ENCODE measurements at places on chromosomes 5 and 9.

DNA sequence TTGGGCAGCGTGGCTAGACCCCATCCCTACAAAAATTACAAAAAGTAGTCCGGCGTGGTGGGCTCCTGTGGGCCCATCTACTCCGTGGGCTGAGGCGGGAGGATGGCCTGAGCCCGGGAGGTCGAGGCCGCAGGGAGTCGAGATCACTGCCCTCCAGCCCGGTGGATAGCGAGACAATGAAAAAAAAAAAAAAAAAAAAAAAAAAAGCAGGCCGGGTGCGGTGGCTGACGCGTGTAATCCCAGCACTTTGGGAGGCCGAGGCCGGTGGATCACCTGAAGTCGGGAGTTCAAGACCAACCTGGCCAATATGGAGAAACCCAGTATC, 110.5 kb upstream of the LPCAT1 start:
- DNase-seq = no peak

- DNase-seq = no peak
These were observed 3.3 kb downstream of the PRELID1 start for GRCh38 chr5:177306674-177307543.

GRCh38 chr9:124840300-124840833, 12.9 kb upstream of the WDR38 start:
- peak; percentile 40 for DNase-seq

DNA sequence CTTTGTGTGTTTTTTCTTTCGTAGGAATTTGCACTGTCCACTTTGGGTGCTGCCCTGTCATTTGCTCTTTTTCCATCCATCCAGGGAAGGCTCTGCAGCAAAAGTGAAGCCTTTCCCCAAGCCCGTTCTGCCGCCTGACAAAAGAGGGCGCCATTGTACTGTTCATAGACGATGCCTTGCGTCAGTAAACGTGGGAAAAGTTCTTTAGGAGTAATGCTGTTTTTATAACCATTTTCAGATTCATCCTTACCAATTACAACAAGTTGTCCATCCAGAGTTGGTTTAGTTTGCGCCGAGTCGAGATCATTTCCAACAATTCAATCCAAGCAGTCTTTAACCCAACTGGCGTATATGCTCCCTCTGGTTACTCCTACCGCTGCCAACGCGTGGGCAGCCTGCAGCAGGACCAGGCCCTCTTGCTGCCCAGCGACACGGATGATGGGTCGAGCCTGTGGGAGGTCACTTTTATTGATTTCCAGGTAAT, 34.3 kb upstream of the RPS23 start:
- DNase-seq = peak; percentile 68

GRCh38 chr9:137439158-137439714, 1.9 kb downstream of the ENTPD8 start:
- no peak for DNase-seq

DNA sequence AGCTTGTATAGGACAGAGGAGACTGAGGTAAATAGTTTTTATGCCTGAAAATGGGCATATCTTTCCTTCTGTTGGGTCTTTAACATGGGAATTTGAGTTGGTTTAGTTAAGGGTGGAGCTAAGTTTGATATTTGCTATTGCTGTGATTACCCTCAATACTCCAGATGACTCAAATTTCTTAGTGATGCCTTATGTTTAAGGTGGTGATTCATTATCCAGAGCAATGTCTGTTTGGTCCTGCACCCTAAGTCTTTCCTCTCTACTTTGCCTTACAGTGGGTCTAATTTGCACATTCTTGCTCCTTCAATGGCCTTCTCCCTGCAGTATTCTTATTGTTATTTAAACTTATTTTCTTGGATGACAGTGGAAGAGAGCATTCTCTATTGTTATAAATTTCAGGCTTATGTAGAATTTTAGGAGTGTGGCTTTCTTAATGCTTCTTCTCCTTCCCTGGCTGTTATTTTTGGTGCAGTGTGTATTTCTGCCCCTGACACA, 312.9 kb upstream of the RPS23 start:
- no peak for DNase-seq

GRCh38 chr5:159471904-159472303, 141.6 kb upstream of the IL12B start:
- DNase-seq = no peak

DNA sequence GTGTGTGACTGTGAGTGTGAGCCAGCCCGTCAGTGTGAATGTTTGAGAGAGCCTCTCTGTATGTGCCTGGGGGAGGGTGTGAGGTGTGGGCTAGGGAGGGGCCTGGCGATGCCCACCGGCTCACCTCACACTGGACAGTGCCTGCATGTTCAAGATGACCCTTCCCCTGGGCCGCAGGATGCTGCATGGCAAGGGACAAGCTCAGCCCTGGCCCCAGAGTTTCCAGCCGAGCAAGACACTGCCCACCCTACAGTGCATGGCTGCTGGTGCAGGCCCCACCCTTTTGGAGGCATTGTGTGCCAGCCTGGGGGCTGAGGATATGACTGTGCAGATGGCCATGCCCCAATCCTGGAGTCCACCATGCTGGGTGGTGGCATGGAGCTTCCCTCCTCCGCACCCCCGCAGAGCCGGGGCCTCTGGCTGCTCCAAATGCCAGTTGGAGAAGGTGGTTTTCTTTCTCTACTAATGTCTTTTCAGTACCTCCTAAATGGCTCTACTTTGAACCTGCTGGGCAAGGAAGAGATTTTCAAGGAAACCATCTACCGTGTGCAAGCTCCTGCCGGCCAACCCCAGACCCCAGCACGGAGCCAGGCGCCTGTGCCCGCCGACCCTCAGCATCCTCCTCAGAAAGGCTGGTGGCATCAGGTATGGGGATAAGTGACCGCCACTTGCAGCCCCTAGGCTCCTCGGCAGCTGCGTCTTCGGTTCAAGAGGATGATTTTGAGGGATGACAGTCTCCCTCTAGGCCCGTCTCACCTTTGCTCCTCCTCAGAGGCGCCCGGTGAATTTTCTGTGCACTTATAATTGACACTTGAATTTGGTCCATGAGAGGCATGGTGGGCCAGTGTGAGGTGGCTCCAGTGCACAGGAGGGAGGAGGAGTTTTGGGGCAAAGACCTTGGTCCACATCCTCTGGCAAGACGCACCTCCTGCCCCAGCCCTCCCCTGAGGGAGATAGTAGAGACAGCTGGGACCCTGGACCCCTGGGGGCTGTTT, 27.7 kb downstream of the FGD3 start:
- no peak for DNase-seq

DNA sequence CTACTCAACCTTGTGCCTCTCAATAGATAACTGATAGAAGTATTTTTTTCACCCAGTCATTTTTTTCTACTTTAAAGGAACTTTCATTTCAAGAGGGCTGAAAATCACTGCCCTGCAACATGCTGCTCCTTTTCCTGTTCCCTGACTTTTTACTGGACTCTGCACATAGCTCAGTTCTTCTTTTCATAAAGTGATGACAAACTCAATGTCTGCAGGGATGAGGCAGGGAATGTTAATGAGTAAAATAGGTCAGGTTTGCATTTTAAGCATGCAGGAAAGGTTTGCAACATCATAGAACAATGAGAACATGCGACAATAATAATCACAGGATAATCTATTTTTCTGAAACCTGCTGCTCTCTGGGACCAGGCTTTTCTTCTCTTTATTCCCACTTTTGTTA, 172.2 kb upstream of the SGCD start:
- DNase-seq = no peak

GRCh38 chr5:96896806-96897205, 20.5 kb downstream of the ERAP2 start:
- no peak for DNase-seq

DNA sequence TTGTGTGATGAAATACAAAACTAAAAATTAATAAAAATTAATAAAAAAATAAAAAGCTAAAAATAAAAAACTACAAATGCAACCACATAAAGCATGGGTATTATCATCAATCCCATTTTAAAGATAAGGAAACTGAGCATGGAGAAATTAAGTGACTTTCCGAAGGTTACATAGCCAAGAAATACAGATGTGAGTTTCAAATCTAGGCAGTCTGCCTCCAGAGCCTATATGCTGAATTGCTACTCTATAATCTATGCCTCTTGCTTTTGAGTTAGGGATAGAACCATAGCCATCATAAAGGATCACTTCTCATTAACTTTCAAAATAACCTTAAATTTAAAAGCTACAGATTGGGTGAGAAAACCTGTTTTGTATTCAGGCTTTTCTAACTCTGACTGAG, 18.8 kb upstream of the ERAP2 start:
- no peak for DNase-seq

- DNase-seq = no peak
These were observed 234.1 kb downstream of the ADAMTS6 start for GRCh38 chr5:65247594-65247993.

- no peak for DNase-seq
These were observed 24.6 kb downstream of the APC start for GRCh38 chr5:112762113-112762810.

GRCh38 chr5:6328173-6328572, 50.2 kb downstream of the MED10 start:
- peak; percentile 9 for DNase-seq

GRCh38 chr5:176627582-176627981, 2.8 kb downstream of the SNCB start:
- no peak for DNase-seq

- peak; percentile 41 for DNase-seq
These were observed at the start of gene GAS1 for GRCh38 chr9:86947146-86948073. TSS of gene GAS1 (minus strand) at chr9:86947506. CDS start at chr9:86946779, 727 bp downstream.

DNA sequence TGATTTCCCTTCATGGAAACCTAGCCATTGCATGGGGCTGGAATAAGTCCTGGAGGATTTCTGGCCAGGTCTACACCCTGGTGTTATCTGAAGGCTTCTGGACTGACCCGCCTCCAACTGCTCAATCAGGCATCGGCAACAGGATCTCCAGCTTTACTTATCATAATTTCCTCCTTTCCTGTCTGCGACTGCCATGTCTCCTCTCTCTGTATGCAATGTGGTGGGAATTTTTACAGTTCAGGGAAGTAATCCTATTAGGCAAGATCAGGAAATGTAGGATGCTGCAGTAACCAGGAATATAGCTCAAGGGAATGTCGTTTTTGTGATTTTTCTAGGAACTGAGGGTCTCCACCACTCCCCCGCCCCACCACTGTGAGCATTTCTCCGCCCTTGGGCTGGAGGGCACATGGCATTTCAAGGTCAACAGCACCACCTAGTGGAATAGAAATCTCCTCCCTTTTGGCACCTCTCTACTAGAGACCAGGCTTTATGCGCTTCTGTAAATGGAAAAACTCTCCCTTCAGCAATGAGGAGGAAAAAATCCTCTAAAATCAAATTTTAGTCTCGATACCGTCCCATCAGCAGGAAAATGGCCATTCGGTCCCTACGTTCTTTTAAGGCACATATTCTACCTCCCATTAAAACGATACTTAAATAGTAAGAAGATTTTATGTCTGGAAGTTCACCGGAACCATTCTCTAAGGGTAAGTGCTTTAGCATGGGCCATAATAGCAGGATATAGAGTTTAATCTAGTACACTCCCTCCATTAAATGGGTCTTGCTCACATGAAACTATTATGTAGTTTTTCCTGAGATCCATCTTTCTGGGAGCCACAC, 93.0 kb downstream of the YTHDC2 start:
- peak; percentile 53 for DNase-seq

DNA sequence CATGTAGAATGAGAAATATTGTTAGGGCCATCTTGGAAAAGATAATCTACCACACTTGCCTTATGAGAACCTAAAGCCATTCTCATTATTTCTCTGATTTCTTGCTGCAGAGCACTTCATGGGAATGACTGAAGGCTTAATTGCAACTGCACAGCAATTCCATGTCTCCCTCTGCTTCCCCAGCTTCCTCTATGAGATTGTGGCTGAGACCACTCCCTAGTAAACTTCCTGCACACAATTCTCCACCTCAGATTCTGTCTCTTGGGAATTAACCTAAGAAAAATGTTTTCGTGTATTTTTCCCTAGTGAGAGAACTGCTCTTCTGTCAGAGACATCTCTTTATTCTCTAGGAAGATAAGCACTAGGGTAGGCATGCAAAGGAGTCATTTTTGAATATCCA, 55.6 kb upstream of the CAMK4 start:
- DNase-seq = no peak

GRCh38 chr9:88477300-88477751, 57.7 kb upstream of the NXNL2 start:
- DNase-seq = no peak

GRCh38 chr5:163318707-163319106, 118.7 kb upstream of the CCNG1 start:
- no peak for DNase-seq

- peak; percentile 83 for DNase-seq
These were observed 28.8 kb downstream of the TMEM174 start for GRCh38 chr5:73201547-73202513.

DNA sequence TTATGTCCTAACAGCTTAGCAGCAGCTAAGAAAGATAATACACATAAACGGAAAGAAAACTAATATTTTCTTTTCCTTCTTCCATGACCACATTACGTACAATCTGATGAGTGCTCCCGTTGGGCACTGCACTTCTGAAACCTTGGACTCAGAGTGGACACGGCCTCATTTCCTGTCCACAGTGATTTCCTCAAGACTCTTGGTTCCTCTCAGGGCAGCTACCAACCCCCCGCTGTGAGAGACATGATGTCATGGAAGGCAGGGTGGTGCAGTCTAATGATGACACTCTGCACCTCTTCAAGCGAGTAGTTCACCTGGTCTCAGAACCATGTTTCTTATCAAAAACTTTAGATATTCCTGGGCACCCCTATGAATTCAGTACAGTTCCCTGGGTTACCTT, 68.7 kb upstream of the CTSL start:
- no peak for DNase-seq

- no peak for DNase-seq
These were observed 94.2 kb upstream of the SAP30L start for GRCh38 chr5:154351566-154351965.

GRCh38 chr5:175025077-175025476, 300.7 kb downstream of the MSX2 start:
- DNase-seq = no peak

DNA sequence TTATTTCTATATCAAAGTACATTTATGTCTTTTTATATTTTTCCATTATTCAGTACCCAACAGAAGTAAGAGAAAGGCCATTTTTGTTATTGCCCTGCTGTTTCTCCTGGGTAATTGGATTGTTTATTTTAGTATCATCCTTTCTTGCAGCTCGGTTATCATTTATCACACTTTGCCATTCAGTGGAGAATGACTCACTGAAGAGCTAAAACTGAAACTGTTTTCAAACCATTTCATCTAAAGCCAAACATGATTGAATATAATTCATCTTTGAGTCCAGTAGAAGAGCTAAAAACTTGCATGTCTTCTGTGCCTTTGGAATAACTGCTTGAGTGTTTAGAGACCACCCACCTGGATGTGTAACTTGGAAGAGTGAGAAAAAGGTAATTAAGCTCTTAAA, 139.5 kb upstream of the PRDM9 start:
- no peak for DNase-seq

GRCh38 chr9:130003943-130004552, 38.9 kb downstream of the FNBP1 start:
- DNase-seq = no peak

DNA sequence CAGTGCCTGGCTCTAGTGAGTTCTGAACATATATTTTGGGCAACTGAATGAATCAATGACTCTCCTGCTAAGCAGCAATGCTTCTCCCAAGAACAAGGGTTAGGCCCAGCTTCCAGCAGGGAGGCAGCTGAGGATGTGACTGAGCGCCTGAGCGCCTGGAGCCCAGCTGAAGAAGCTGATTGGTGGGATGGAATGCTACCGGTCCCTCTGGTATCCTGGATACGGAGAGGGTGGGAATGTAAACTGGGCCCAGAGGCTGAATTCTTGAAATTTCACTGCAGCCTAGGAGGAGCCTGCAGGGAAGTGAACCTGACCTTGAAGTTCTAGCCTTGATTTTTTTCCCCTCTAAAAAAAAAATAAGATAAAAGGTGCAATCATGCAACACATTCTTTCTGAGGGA, 43.2 kb downstream of the WWC1 start:
- no peak for DNase-seq

- no peak for DNase-seq
These were observed 106.9 kb upstream of the ST8SIA4 start for GRCh38 chr5:101009758-101010519.
